NCI-H1436 (cell line): ENCODE measurements at places on chromosomes 2 and 18.

- no peak for DNase-seq
These were observed 34.6 kb downstream of the RTP5 start for GRCh38 chr2:241904011-241904718.

- DNase-seq, result no peak
These were observed 57.6 kb upstream of the KLHL29 start for GRCh38 chr2:23327416-23327815.

DNA sequence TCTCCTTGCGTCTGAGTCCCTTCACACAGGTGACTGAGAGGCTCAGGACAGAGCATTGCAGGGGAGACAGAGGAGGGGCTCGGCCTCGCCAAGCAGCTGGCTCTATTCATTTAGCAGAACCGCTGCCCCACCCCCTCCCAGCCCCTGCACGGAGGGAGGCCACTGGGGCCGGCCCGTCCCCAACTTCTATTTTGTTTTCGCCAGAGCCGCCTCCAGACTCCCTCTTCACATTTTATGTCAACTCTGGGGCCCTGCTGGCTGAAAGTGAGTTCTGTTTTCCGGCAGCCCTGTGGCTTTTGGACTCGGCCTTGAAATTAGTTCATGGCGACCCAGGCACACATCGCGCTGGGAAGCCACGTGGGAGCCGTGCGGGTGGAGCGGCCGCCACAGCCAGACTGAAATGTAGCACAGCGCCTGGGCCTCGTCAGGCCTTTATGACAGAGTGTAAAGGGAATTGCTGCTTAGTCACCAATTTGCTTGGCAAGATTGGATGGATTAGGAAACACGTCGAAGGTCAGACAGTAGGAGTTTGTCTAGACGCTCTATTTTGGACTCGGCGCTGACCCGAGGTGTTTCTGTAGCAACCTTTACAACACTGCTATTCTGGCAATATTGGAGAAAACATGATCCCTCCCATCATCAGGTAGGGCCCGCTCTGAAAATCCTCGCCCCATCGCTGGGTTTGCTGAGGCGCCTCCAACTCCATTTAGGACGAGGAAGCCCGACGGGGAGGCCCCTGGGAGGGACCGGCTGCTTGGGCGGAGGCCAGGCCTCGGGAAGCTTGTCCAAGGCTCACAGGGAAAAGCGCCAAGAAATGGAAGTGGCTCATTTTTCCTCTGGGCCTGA, 90.7 kb upstream of the CTDP1 start:
- no peak for DNase-seq

GRCh38 chr2:51597086-51597485, 565.2 kb upstream of the NRXN1 start:
- peak; percentile 7 for DNase-seq

DNA sequence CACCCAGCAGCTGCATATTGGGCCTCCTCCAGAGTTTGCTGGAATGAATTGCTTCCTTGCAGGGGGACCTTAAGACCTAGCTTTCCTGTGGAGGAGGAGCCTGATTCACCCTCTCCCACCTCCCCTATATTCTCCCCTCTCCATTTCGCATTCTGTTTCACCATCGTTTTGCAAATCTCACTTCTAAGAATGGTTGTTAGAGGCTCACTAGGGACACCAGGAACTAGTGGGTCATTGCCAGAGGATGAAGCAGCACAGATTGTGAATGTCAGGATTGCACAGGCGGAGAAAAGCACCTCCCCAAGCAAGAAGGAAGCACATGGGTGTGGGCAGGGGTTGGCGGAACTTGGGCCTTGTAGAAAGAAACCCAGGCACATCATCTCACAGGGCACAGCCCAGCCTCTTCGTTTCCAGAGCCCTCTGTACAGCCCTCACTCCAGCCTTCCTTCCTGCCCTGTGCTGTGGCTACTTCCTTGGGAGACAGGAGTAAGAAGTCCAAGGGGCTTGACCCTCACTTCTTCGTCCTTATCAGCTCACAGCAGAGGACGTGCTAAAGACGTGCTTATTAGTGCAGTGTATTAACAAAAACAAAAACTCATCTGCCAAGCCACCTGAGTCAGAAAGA, 63.4 kb downstream of the TACR1 start:
- DNase-seq, result no peak

GRCh38 chr18:44238454-44238853, 442.2 kb upstream of the SETBP1 start:
- DNase-seq, result no peak

GRCh38 chr18:56936457-56936856, 210.4 kb upstream of the BOD1L2 start:
- no peak for DNase-seq

DNA sequence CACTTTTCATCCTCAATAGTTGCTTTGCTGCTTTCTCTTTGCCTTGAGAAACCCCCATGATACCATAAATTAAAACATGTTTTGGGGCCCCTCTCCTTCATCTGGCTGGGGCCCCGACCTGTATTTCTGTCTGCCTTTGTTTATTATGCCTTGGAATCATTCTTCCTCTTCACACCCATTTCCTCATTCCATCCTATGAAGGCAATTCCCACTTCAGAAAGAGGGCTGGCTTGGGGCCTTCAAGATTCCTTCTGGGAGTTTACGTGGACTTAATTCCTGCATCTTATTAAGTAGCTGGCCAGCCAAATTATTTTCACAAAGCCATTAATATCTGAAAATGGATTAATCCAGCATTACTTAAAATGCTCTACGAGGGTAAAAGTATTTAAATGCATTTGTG, 6.8 kb upstream of the LRRTM1 start:
- DNase-seq, result no peak

- no peak for DNase-seq
These were observed 30.4 kb downstream of the RNF138 start for GRCh38 chr18:32122039-32122438.

DNA sequence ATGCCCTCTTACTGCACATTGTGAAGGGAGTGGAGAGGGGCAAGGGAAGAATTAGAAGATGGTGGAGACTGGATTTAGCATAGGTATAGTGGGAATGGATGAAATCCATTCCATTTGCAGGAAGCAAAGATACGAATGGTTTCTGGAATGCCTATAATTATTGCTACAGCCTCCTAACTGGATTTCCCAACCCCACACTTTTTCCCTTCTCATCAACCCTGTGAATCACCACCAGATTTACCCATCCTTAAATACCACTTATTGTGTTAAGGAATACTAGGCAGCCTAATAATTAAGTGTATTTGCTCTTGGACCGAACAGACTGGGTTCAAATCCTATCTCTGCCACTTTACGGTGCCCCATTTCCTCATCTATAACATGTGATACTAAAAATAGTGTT, 39.3 kb upstream of the CREB1 start:
- DNase-seq, result no peak

DNA sequence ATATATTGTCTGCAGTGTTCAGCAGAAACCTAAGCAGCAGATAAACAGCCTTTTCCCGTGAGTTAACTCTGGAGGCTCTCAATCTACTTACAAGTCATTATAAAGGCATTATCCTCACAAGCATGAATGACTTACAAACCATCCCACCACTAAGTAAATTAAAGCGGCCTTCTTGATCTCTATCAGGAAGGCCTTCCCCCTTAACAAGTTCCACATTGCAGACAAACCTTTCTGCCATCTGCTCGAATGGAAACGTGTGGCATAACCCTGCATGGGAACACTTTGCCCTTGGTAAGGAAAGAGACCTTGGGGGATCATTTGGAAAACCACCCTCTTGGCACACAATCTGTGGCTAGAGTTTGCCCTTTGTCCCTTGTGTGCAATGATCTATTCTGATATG, 199.5 kb downstream of the OSR1 start:
- DNase-seq, result no peak

DNA sequence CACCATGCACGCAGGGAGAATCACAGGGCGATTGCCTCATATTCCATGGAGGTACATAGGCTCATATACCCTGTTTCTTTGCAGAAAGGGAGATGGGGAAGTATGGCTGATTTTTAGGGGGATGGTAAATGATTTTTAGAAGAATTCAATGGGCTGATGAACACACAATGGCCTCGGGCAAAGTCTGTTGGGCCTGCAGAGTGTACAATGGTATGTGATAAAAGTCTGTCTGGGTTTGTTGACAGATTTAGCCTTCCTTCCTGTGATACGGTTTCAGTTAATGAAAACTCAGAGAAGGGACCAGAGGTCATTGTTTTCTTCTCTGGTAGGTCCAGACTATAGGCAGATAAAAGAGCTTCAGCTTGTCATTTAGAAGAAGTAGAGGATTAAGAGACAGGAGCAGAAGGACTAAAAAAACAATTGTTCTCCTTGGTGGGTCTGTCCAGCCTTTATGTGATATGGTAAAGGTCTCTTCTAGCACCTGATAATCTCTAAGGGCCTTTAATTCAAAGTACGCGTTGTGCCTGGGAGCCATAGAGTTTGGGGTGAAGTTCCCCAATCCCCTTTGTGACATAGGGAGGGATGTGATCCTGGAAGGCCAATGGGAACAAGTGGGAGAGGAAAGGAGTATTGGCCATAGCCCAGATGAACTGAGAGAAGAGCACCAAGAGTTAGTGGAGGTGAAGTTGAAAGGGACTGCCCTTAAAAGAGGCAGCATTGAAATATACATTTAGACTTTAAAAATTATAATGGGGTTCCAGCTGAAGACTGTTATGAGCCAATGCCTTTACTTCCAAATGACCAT, 107.5 kb upstream of the SERPINE2 start:
- no peak for DNase-seq

- DNase-seq, result no peak
These were observed 2.2 kb downstream of the DSG2 start for GRCh38 chr18:31500051-31500688.

DNA sequence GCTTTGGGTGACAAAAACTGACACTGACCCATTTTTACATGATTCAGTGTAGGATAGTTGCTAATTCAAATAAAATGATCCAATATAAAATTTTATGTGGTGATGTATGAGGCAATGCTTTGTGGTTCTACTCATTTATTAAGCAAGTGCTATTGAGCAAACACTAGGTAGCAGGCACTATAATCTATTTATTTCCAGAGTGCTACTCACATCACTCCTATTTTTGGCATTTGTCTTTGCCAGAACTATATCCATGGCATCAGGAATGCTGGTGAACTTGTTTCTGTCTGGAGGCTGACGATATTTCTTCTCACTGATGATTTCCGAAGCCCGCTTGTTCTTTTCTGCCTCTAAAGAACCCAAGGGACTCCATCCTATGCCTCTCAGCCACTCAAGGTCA, 84.3 kb downstream of the NEB start:
- DNase-seq, result no peak

DNA sequence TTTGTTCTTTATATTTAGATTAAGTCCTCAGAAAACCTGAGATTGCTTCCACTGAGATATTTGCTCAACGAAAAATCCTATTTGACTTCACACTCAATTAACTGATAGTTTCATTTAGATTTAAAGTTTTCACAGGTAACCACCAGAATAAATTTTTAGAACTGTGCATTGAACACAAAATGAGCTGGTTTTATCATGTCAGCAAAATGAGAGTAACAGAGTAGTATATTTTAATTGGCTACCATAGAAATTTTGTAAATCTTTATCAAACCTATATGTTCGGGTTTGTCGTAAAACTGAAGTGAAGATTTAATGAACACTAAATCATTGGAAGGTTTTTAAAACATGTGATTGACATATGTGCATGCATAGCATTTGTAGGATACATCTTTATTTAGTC, 32.7 kb upstream of the MFF start:
- DNase-seq, result no peak

DNA sequence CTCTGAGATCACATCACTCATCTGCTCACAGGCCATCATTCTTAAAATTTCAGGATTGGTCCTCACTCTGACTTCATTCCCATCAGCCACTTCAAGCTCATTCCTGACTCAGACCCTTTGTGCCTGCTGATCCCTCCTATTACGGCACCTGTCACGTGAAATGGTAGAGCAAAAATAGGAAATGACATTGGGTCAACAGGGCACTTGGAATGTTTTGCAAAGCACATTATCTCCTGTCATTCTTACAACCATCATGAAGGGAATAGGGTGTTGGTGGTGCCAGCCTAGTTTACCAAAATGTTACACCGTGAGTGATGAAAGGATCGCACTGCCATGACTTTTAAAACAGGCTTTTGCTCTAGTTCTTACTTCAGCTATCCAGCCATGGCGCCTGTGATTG, 61.1 kb downstream of the EIF5B start:
- no peak for DNase-seq

DNA sequence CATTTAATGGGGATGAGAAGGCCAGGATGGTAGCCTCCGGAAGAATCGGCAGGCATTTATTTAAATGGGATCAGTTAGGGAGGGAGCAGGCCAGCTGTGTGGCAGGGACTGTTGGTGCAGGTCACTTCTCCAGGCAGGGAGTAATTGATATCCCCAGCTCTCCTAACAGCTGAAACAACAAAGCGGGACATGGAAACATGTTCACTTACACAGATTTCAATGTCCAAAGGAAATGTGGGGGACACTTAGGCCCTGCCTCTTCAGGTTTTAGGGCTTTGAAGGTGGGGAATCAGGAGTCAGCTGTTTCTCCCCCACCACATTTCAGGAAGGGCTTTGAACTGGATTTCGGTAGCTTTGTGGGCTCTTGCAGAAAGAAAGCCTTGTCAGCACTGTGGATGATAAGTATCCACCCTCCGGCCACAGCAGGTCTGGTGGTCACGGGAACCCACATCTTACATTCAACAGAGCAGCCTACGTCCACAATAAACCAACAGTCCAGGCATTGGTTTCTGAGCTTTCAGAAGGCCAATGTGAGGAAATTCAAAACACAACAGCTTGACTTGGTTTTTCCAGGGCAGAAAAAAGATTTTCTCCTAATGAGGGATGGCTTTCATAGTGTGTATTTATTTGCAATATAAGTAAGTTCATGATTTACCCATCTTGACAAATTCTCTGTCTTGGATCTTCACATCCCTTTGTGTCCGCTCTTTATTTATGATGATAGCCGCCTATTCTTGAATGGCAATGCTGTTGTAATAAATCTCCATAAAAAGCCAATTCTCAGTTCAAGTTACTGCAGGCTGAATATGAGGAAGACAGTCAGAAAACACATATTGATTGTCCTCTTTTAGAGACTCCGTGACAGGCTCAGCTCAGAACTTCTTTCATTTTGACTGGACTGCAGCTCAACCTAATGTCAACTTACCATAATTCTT, 96.6 kb upstream of the NRP2 start:
- no peak for DNase-seq

DNA sequence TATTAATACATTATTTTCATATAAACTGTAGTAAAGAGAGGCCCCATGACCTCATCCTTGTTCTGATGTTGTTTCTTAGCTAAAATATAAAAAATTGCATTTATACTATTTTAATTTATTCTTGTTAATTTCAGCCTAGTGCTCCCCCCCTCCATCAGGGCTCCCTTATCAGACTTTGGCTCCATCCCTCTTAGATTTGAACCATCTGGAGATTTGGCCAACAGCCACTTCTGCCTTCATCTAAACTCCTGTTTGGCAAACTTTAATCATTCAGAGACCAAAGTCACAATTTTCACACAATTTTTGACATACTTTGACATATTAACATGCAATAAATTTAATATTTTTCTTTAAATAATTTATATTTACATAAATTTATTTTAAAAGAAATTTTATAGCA, 569.3 kb downstream of the TDRD15 start:
- DNase-seq, result no peak

DNA sequence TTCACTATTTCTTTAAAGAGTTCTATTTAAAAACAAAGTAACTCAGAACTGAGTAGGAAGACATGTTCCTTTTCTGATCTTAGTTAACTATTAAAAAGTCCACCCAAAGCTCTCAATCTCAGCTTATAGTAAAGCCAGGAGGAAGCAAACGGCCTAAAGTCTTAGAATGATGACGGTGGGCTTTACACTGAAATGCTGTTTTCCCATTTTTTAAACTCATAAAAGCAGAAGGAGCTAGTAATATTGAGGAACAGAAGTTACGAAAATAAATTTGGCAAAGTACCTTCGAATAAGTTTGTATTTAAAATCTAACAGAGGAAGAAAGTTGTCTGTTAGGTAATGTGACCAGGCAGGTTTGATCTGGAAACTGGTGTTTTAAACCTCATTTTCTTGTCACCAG, 111.1 kb downstream of the ZNF532 start:
- DNase-seq, result no peak
